Mesendoderm (in vitro differentiated cells): ENCODE measurements at places on chromosomes 7 and 10.

DNA sequence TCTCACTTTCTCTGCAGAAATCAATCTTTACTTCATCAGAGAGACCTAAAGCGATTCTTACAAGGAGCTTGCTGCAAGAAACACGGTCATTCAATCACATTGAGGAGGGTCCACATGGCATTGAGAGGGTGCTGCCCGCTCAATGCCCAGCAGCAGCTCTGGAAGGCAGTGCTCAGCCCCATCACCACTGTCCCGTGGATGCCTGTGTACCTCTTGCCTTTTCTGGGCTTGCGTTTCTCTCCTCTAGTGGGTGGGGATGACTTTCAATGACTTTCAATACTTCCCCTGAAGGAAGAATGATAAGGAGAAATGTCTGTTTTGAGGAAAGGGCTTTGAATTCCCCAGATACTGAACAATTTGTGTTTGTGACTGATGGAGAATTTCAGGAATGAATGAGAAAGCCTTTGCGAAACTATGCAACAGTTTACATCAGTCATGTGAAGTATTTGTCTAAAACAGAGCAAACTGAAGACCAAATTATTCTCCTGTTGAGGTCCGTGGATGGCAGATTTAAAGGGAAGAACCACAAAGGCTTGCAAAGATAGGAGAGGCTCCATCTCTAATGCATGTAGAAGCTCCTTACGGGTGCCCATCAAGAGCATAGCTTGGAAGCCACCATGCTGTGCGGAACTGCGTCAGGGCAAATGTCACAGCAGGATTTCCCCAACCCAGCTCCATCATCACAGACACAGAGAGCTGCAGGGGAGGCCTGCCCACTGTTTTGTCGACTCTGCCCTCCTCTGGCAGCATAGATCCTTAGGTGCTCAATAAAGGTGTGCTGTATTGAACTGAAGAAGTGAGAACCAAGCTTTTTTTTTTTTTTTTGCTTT is 6.6 kb upstream of the ZNF22 start:
- no peak for DNase-seq

DNA sequence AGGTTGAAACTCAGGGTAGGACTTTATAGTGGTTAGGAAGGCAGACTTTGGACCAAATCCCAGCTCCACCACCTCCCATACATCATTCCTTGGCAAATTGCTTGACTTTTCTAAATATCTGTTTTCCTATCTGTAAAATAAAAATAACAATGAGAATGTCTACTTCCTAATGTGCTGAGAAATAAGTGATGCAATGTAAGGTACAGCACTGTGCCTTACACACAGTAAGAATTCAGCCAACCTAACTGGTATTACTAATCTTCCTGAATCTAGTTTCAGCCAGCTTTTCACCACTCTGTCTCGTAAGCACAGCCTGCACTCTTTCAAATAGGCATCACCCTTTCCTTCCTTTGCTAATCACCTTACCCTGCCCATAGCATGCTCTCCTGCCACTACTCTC is 9.7 kb downstream of the PRLHR start:
- no peak for DNase-seq

- DNase-seq: peak; percentile 65
Measured at GRCh38 chr10:60662917-60663614, 115.2 kb upstream of the CDK1 start.

DNA sequence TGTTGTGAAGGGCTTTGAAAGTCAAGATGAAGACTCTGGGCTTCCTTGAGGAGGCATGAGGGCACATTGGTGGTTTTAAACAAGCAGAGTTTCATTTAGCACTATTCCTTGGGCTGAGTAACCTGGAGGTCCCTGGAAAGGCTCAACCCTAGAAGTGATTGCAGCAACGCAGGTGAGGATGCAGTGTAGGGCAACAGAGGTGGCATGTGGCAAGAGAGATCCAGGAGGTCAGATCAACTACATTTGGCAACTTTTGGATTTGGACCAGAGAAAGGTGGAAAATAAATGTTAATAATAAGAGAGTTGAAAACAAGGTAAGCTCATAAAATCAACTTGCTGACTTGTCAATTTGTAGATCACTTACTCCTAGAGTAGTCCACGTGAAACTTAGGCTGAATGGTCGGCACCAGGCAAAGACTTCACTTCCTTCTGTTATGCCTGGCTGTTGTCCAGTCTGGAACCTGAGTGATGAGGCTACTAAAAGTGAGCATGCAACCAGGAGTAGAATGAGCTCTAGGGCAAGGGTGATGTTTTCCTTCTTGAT is 414.6 kb upstream of the ZMIZ1 start:
- no peak for DNase-seq

- no peak for DNase-seq
Measured at GRCh38 chr10:15436696-15437095, 65.6 kb upstream of the FAM171A1 start.

DNA sequence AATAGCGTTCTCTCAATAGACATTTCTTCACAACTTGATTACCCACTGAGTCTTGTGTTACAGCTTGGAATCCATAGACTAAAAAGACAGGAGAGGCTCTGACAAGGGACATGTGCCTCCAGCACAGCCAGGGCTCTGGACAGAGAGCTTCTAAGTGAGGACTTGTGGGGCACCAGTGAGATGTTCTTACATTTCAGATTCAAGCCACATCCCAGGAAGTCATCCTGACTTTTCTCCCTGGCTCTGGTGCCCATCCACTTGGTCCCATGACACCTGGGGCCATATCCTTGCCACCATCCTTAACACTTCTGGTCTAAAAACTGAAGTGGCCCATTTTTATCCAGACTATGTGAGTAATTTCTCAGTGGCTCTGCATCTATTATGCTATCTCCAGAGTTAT is 440.1 kb downstream of the TCERG1L start:
- no peak for DNase-seq

- no peak for DNase-seq
Measured at GRCh38 chr7:36942541-36942940, 218.2 kb upstream of the AOAH start.

GRCh38 chr10:131560166-131560565 is 248.6 kb upstream of the TCERG1L start:
- DNase-seq: no peak

DNA sequence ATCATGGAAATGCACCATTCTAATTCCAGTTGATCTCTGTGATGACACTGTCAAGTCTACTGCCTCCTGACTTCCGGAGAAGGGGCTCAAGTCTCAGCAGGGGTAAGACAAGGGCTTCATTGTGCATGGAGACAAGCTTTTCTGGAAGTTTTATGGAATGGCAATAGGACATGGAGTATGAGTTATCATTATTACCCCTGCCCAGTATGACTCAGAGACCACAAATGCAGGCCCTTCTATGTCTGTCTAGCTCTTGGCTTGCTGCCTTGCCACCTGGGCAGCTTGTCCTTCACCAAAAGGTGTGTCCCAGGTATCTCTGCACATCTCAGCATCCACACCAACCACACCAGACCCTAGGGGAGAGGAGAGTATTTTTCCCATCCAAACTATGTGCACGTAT is 34.9 kb upstream of the KIAA1217 start:
- DNase-seq: no peak

DNA sequence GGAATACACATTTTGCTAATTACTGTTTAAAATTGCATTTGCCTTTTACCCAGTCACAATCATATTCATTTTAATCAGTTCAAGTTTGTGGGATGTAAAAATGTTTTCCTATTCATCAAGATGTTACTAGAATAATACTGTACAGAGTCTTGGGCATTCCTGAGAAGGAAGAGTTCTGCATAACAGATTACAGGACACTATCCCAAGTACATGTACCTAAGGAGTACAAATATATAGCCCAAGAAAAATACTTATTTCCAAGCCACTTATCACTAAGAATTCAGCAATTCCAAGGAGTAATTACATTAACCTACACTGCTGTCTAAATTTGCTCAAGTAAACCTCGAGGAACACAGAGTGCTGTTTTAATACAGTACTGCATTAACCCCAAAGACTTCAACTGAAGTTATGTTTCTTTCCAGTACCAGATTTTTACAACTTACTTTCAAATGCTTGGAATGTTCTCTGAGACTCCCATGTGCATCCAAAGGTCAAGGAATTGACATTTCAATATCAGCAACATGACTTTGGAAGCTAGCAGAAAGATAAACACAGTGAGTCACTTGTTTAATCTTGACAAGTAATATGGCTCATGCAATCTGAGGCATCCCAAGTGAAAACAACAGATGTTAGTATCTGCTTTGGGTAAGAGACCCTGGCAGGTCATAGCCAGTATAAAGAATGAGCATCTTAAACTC is 125.4 kb upstream of the BET1 start:
- peak; percentile 8 for DNase-seq

GRCh38 chr10:86958116-86958900 is at the start of gene SNCG:
Gene SNCG, plus strand, starts transcription at chr10:86958599. Its CDS starts 99 bp downstream, at chr10:86958698.
- DNase-seq: no peak

DNA sequence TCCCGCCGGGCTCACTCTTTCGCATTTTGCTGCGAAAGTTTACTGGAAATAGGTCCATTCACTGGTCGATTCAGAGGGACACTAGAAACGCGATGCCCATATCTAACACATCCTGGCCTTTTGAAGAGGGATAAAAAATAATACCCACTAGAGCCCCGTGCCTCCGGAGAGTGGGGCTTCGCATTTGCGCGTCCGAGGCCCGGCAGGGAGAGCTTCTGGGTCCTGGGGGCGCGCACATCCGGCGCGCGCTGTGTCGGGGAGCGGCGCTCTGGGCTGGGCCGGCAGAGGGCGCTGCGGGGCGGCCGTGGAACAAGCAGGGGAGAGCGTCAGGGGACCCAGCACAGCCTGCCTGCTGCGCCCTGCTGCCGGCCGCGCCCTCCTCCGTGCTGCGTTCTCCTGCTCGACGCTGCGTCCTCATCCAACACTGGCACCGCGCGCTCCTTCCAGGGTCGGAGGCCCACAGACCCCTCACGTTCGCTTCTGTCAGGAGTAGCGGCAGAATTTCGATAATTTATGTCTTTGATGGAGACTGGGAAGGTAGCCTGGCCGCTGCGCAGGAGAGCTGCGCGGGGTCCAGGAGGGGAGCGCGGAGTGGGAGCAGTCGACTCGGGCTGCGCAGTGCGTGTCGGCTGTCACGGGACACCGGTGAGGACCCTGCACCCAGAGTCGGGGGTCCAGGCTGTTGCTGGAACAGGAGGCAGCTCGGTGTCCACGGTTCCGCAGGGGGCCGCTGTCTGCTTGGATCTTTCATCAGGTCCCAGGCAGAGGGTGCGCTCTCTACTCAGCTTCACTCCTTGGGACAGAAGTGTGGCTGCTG is 41.5 kb upstream of the ZNF32 start:
- DNase-seq: peak; percentile 80

- no peak for DNase-seq
Measured at GRCh38 chr7:92006046-92006445, 65.4 kb downstream of the AKAP9 start.

- DNase-seq: no peak
Measured at GRCh38 chr7:51456-52068, 140.8 kb upstream of the FAM20C start.

GRCh38 chr10:97858001-97858439 is 8.4 kb downstream of the GOLGA7B start:
- peak; percentile 88 for DNase-seq

DNA sequence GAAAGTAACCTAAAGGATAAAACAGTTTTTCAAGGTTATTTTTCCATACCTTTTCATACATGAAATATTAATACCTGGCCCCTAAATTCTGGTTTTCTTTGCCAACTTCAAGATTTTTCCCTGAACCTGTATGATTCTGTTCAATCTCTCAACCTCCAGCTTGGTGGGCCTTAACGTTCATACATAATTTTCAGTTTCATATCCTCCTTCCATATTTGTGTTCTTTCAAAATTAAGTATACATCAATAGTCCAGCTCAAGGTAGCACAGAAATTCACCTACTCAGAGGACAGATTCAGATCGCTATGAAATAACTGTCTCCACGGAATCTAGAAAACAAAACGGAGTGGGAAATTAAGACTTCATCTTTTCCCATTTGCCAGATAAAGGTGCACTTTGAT is 505.8 kb upstream of the GHITM start:
- no peak for DNase-seq

DNA sequence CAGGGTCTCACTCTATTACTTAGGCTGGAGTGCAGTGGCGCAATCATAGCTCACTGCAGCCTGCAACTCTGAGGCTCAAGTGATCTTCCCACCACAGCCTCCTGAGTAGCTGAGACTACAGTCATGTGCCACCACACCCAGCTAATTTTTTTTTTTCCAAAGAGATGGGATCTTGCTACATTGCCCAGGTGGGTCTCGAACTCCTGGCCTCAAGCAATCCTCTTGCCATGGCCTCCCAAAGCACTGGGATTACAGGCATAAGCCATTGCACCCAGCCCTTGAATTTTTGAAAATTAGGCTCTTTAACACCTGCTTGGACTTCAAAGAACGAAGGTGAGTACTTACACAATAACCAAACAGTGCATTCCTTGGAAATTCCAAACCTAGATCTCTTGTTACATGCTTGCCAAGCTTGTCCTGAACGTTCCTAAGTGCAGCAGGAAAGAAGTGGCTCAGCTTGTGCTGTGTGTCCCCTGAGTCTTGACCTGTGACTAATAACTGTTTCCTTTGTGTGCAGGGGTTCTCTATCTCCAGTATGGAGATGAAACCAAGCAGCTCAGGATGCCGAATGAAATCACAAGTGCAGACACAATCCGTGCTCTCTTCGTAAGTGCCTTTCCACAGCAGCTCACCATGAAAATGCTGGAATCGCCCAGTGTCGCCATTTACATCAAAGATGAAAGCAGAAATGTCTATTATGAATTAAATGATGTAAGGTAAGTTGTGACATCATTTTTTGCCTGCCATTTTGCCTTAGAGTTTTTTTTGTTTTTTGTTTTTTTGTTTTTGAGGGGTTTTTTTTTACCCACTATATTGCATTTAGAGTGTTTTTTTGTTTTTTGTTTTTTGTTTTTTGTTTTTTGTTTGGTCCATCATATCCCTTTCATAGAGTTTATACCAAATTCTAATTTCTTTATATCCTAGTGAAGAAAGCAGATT is 223.8 kb downstream of the KIAA1217 start:
- no peak for DNase-seq

DNA sequence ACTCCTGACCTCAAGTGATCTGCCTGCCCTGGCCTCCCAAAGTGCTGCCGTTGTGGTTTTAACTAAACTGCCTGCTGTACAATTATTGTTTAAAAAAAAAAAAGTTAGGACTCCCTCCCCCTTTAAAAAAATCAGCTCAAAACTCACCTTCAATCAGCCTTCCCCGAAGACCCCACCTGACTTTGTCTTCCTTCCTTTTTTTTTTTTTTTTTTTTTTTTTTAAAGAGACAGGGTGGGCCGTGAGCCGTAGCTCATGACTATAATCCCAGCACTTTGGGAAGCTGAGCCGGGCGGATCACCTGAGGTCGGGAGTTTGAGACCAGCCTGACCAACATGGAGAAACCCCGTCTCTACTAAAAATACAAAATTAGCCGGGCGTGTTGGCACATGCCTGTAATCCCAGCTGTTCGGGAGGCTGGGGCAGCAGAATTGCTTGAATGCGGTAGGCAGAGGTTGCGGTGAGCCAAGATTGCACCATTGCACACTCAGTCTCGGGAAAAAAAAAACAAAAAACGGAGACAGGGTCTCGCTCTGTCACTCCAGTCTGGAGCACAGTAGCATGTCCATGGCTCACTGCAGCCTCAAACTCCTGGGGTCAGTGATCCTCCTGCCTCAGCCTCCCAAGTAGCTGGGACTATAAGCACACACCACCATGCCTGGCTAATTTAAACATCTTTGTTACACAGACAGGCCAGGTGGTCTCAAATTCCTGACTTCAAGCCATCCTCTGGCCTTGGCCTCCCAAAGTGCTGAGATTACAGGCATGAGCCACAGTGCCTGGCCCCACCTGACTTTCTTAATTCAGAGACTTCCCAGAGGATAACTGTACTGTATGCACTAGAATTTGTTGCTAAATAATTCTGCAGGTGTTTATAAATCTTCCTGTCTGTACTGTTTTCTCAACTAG is 3.2 kb downstream of the FIS1 start:
- DNase-seq: no peak
